ENCODE measurements at places on chromosomes 16 and 17.

DNA sequence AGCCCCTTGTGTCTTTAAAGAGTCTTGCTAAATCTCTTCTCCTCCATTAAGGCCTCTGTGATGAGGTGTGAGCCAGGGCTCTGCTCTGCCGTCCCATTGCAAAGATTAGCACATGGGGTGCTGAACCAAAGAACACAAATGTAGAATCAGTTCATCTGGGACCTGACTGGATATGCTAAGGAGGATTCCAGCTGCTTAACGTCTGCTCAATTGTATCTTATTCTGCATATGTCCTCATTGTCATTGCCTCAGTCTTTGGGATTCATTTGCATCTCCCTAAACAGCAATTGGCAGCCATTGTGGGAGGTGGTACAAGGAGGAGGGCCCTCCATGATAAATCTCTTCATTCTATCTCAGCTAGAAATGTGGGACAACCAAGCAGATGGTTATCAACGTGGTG, 106.3 kb upstream of the ADAMTS18 start:
- DNase-seq, result peak; percentile 19

DNA sequence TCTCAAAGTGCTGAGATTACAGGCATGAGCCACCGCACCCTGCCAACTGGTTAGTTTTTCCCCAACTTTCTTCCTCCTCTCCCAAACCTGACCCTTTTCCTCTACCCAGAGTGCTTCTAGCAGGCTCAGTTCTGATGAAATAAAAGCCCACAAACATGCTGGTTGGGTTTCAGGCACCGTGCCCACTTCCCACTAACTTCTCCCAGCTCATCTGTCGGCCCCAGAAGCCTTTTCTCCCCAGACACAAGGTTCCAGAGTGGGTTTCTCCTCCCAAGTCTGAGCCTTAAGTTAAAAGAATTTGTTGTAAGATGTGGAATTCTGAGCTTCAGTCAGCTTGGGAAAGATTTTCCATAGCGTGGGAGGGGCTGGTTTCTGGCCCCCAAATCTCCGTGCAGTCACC, 11.5 kb upstream of the SCN4A start:
- no peak for DNase-seq

- DNase-seq, result no peak
These were observed 89.6 kb downstream of the CDH13 start for GRCh38 chr16:82716361-82716855.

- no peak for DNase-seq
These were observed 1.2 kb downstream of the TBX2 start for GRCh38 chr17:61400717-61401388.

DNA sequence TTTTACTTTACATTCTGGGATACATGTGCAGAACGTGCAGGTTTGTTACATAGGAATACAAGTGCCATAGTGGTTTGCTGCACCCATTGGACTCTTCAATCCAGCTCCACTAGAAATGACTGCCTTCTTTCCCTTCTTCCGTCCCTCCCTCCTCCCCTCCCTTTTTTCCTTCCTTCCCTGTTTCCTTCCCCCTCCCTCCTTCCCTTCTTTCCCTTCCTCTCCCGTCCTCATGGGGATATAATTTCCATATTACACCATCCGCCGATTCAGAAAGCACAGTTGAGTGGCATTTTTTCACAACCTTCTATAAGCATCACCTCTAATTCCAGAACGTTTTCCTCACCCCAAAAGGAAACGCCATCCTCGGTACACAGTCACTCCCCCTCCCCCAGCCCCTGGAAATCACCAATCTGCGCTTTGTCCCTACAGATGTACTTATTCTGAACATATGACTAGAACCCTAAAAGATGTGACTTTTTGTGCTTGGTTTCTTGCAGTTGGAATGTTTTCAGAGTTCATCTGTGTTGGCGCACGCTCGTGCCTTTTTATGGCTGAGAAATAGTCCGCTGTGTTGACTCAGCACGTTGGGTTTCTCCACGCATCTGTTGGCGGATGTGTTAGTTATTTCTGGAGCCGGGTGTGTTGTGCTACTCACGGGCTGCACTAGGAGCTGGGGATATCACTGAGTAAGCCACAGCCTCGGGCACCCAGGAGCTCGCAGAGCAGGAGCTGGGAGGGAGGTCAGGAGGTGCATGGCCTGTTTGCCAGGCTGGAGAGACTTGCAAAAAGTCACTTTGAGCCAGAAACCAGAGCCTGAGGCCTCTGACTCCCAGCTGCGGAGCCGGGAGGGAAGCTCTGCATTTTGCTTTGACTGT, 336.4 kb downstream of the SEC14L1 start:
- no peak for DNase-seq

- DNase-seq, result peak; percentile 29
These were observed 15.7 kb upstream of the WFDC1 start for GRCh38 chr16:84278968-84279367.

DNA sequence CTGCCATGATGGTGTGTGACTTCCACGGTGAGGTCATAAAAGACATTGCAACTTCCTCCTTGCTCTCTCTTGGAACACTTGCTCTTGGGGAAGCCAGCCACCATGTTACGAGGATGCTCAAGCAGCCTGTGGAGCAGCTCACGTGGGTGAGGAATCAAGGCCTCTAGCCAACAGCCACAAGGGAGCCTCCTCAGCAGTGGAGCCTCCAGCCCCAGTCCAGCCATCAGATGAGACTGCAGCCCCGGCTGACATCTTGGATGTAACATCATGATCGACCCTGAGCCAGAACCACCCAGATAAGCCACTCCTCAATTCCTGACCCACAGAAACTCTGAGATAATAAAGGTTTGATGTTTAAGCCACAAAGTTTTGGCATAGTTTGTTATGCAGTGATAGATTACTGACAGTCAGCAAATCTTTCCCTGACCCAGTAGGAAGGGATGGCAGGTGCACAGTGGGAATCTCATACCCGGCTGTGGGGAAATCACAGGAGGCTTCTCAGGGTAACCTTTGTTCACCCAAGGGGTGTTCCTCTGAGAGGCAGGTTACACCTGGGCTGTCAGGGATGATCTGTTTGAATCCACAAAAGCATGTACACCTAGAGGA, 23.3 kb upstream of the GINS2 start:
- no peak for DNase-seq

- no peak for DNase-seq
These were observed 71.7 kb downstream of the PRKCB start for GRCh38 chr16:23907457-23907902.

DNA sequence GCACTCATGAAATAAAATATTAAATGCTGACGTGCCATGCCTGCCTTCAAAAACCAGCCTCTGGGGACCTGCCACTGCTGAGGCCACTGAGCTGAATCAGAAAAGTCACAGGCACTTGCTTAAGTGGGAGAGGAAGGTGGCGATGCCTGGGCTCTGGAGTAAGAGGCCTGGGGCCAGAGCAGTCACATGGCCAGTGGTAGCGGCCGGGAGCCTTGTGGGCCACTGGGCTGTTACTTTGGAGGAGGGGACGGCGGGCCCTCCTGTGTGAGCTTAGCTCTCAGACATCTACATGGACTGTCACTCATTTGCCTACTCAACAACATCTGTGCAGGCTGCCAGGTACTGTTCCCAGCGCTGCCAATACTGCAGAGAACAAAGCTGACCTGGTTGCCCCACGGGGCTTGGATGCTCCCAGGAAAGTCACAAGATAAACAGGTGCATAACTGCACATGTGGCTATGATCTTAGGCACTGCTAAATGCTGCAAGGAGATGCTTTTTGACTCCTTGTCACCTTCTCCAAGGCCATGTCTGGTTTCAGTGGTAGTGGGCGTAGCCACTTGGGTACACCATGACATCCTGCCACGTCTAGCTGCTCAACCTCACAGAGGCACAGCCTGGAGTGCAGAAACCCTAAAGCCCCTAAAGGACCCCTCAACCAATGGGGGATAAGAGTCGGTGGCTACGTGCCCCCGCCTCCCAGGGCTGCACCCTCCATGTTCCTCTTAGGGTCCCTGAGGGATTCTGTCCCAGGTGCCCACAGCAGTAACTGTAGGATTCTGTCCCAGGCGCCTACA, 11.6 kb downstream of the COTL1 start:
- DNase-seq, result no peak

- no peak for DNase-seq
These were observed 69.3 kb downstream of the KCNJ2 start for GRCh38 chr17:70238646-70239045.

GRCh38 chr16:86959091-86959651, 358.0 kb downstream of the C16orf95 start:
- DNase-seq, result no peak

GRCh38 chr16:80577485-80578280, 36.9 kb downstream of the DYNLRB2 start:
- no peak for DNase-seq

- peak; percentile 14 for DNase-seq
These were observed 3.9 kb downstream of the GLIS2 start for GRCh38 chr16:4319454-4320421.

GRCh38 chr16:86628614-86629013, 50.3 kb downstream of the FOXL1 start:
- DNase-seq, result no peak

DNA sequence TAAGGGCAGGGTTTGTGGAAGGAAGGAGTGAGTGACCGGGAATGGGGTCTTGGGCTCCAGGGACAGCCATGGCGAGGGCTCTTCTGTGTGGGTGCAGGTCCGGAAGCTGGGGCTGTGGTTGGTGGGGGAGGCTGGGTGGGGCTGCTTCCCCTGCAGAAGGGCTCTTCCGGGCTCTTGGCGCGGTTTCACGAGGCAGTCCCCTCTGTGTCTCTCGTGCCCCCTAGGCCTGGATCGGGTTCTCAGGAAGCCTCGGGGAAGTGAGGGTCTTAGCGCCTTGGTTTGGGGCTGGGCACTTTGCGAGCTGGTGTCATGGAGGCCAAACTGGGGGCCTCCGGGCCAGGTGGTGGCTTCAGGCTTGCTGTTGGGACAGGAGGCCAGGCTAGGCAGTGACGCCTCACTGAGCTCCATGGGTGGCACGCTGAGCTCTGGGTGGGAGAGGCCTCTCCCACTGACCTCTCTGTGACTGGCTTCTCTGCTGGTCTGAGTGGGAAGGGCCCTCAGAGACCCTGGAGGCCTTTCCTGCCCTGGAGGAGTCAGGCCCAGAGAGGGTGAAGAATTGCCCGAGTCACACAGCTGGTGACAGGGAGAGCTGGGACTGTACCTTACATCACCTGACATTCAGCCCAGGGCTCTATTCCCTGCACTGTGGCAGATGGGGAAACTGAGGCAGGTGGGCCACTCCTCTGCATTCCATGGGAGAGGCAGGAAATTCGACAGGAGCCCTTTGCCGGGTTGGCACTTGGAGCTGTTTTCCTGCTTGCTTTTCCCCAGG, 8.2 kb downstream of the ADCY7 start:
- peak; percentile 14 for DNase-seq

- peak; percentile 78 for DNase-seq
These were observed 572 bp downstream of the PSMB6 start for GRCh38 chr17:4796552-4796920.

- DNase-seq, result no peak
These were observed 16.2 kb upstream of the HNF1B start for GRCh38 chr17:37761059-37761458.

DNA sequence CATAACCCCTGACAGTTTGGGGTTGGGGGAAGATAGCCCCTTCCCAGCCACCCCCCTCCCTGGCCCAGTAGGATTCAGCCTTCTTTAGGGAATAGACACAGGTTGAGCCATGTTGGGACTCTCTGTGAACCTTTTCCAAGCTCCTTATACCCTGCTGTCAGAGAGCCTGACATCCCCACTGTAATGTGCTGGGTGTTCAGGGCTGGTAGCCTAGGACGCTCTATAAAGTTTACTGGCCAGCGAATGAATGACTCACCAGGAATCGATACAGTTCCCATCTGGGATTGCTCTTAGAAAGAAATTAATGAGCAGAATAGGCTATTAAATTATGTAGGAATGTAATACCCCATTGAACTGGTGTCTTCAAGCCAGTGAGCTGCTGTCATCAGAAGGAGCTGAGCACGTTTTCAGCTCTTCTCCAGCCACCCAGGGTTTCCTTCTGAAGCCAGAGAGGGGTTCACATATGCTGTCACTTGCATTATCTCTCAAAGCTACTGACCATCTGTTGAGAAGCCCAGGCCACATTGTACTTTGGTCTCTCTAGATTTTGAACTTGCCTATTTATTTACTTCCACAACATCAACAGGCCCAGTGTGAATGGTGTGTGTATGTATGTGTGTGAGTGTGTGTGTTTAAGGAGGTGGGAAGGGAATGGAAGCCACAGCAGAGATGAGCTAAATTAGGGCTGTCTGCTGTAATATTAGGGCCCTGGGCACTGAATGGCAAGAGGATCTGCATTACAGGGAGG, 64.9 kb downstream of the SPACA3 start:
- DNase-seq, result no peak

DNA sequence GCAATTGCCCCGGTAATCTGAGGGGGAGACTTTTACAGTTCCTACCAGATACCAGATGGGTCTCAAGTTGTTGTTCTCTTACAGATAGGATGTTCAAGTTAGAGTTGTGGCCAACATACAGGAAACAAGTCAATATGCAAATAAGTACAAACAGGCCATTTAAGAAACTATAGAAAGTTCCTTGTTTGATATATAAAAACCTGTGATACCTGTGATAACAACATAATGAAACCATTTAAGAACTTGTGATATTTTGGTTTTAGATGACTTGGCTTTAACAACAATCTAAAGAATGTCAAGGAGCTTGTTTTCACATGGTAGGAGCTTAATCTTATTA, 16.8 kb downstream of the CDR2 start:
- DNase-seq, result no peak

DNA sequence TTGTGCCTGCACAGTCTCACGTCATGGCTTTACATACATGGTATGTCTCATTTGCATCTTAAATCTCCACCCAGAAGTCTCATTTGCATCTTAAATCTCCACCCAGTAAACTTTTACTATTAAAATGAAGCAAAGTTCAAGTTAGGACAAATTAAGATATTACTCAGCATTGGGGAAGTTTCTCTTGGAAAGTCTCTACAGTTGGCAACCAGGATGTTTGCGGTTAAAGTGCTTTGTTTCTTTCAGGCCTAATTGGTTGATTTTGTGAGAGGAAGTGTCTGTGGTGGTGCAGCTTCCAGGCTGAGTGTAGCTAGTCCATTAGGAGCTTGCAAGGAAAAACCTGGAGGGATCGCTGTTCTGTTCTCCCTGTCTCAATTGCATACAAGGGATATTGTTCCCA, 1373.3 kb upstream of the GOT2 start:
- no peak for DNase-seq

- no peak for DNase-seq
These were observed 114.4 kb upstream of the HAS3 start for GRCh38 chr16:68991075-68991474.

DNA sequence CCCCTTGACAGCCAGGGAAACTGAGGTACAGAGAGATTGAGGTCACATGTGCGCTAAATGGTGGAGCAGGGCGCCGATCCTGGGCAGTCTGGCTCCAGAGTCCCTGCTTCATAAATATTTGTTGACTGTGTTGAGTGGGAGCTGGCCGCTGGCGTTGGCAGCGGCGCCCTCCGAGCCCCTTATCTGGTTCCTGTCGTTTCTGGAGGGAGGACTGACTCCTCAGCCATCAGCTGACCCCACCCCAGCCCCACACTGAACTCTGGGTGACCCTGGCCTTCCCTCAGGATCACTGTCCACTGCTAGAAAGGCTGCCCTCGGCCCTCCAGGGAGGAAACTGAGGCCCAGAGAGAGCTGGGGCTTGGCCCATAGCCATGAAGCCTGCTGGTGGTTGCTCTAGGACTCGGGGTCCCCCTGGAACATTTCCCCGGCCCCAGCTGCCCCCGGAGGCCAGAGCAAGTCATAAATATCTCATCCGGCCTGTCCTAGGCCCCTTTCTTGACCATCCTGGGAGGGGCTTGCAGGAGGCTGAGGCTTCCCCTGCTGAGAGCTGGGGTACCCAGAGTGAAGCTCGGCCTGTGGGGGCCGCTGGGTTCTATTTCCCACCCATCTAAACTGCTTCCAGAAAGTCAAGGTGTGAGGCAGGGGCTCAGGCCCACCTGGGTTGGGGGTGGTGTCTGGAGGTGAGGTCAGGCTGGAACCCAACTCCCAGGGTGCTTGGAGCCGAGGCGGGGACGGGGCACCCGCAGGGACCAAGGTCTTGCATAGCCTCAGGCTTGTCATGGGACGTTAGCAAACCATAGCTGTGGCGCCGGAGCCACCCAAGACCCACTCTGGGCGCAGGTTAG, 51.7 kb upstream of the GSE1 start:
- no peak for DNase-seq
